ENCODE measurements at places on chromosomes 3 and 15.

- DNase-seq: peak; percentile 22
These were observed 168.0 kb upstream of the STT3B start for GRCh38 chr3:31364711-31365110.

GRCh38 chr15:59516655-59517461 lies 78.9 kb downstream of the FAM81A start:
- no peak for DNase-seq

- DNase-seq: no peak
These were observed 327.9 kb downstream of the PTPRG start for GRCh38 chr3:61889259-61889658.

GRCh38 chr3:158769549-158769948 lies 32.3 kb upstream of the MFSD1 start:
- DNase-seq: no peak

DNA sequence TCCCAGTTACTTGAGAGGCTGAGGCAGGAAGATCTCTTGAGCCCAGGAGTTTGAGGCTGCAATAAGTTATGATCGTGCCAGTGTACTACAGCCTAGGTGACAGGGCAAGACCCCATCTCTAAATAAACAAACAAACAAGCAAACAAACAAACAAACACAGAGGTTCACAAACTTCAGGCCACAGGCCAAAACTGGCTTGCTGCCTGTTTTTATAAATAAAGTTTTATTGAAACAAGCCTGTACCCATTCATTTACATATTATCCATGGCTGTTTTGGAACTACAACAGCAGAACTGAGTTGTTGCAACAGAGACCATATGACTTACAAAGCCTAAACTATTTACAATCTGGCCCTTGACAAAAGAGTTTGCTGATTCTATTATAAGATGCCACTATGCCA lies 6.5 kb downstream of the DYNC1LI1 start:
- no peak for DNase-seq

DNA sequence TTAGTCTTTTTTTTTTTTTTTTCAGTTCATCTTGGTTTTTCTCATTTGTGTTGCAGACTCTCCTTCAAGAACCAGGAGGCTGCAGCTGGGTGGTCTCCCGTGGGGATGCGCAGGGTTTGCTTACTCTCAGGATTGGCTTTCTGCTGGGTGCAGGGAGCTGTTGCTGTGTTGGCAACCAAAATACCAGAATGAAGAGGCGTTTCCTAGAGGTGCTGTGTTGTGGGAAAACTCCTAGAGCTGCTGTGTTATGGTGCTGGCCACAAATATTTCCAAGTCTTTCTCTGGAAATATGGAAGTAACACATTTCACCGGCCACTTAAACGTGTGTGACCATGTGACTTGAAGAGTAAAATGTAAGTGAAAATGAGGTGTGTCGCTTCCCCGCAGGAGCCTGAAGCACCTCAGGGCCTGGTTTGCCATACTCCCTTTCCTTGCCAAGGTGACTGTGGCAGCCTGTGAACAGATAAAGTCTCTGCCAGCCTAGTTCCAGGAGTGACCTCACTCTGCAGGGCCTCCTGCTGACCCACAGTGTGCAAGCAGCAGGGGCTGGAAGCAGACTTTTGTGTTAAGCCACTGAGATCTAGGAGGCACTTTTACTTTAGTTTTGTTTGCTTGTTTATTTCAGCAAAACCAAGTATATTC lies 258.9 kb downstream of the ADAMTS17 start:
- no peak for DNase-seq

GRCh38 chr3:107630779-107631178 lies 108.0 kb downstream of the BBX start:
- no peak for DNase-seq

DNA sequence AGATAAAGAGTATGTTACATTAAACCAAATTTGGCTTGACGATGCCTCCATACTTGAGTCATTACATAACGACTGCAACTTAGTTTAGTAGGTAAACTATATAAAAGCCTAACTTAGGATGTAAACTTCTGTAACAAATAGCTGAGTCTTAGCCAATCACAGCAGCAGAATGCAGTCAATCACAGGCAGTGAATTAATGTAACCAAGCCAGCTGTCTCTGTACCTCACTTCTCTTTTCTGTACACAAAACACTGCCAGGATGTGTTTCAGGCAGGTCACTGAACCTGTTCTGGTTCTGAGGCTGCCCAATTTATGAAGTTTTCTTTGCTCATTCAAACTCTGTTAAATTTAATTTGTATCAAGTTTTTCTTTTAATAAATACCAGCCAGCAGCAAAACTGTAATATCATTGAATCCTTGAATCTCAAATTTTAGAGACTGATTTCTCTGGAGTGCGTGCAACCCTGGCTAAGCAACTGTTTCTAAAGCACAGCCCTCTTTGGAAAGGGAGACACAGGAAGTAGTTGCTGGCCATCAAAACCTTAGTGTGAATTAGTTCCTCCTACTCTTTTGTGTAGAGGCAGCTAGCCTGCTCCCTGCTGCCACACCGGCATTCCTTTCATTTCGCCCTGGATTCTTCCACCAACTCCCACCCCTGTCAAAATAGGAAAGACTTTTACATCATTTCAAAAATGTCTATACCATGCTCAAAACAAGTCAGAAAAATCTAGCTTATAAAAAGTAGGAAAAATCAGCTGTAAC lies 15.2 kb downstream of the RFTN1 start:
- no peak for DNase-seq

GRCh38 chr3:36408146-36408545 lies 27.8 kb downstream of the STAC start:
- DNase-seq: no peak

GRCh38 chr15:48501208-48501607 lies 144.3 kb downstream of the FBN1 start:
- DNase-seq: no peak

DNA sequence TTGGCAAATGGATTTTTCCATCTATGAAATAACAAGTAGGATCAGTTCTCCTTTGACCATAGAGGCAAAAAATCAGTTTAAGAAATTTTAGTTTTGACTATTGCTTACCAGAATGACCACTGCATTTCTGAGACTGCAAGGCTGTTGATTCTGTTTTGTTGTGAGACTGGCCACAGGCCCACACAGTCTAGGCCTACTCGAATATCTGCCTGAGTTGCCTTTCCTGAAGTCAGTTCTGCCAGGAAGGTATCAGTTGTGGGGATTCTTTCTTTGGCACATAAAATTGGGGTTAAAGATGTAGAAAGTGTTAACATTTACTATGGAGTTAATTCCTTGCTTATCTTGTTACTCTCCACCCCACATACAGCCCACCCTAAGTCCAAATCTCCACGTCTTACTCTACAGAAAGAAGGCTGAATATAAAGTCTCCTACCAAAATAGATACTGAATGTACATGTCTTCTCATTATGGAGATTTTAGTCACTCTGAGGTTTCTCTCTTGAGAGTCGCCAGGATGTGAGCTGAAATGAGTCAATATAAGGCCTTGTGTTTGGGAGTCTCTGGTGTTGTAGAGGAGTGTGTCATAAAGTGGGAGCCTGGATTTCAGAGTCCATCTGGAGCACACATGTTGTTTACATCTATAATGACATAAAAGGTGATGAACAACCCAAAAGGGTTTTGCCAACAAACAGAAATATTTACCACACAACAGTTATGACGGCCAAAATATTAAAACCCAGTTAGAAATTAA lies 45.0 kb upstream of the WWTR1 start:
- peak; percentile 59 for DNase-seq

DNA sequence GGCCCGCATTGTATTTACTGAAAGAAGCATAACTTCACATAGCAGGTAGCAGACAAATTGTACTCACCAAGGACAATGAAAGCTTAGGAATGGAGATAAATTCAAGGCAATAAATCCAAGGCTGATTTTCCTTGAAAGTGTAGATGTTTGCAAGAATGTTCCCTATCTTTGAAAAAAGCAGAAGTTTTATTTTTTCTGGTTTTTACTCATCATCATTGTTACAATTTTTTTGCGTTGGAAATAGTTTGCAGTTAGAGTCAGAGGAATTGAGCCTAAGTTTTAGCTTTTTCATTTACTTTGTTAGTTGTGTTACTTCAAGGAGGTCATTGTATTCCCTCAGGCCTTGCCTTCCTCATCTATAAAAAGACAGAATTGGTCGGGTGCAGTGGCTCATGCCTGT lies 213.9 kb upstream of the TBL1XR1 start:
- no peak for DNase-seq

- no peak for DNase-seq
These were observed 196.0 kb upstream of the LYSMD4 start for GRCh38 chr15:99929266-99929665.

- DNase-seq: no peak
These were observed 230.4 kb downstream of the ARRDC4 start for GRCh38 chr15:98190914-98191313.

DNA sequence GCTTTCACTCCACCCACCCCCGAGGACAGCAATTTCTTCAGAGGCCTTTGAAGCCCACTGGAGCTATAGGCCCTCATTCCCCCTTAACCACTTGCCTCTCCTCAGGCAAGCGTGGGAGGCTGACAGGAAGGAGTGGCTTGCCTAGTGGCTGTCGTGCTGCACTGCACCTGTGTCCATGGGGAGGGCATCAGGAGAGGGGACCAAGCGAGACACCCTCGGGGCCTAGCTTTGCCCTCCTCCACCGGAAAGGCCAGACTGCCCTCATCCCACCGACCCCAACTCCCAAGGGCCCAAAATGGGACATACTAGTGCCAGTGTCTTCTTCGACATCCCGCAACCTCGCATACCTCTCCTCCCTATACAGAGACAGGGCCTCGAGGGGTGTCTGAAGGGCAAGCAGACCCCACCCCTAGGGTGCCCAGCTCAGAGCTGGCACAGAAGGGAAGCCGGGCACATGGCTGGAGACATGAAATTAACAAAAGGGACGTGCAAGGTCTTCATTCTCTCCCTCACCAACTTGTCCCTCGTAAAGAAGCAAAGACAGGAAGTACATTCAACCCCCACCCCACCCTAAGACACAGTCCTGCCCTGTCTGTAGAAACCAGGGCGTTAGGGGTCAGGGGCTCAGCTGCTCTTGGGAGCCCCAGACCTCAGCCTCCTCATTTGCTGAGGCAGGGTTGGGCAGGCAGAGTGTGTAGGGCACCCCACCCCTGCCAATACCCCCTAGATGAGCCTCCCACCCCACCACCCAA lies 24.3 kb downstream of the VIPR1 start:
- no peak for DNase-seq

- no peak for DNase-seq
These were observed 1016.8 kb downstream of the NTRK3 start for GRCh38 chr15:87239582-87240230.

All from astrocyte of the cerebellum (primary cell).